Tibial artery (tissue), 4 donors: ENCODE measurements at places on chromosomes 13 and 19.

DNA sequence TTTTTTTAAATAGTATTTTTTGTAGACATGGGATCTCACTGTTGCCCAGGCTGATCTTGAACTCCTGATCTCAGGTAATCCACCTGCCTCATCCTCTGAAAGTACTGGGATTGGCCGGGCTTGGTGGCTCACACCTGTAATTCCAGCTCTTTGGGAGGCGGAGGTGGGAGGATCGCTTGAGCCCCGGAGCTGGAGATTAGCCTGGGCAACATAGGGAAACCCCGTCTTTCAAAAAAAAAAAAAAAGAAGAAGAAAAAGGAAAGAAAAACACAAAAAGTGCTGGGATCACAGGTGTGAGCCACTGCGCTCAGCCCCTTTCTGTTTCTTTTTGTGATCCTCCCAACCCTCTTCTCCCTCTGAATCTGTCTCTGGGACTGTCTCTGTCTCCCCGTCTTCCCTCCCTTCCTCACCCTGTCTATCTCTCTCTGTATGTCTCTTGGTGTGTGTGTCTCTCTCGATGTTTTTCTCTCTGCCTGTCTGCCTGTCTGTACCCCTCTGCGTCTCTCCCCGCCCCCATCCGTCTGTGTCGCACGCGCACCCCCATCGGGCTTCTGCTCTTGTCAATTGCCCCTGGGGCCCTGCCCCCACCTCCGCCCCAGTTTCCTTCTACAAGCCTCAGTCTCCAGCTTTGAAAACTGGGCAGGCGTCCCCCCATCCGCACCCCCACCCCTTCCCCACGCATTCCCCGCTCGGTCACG, 540 bp upstream of the ZFP36 start:
- DNase-seq = peak; percentile 88

GRCh38 chr19:41367848-41368301, 3.9 kb upstream of the B9D2 start:
- no peak for DNase-seq

- DNase-seq = no peak
Measured at GRCh38 chr19:3655402-3656072, 28.9 kb upstream of the CACTIN start.

DNA sequence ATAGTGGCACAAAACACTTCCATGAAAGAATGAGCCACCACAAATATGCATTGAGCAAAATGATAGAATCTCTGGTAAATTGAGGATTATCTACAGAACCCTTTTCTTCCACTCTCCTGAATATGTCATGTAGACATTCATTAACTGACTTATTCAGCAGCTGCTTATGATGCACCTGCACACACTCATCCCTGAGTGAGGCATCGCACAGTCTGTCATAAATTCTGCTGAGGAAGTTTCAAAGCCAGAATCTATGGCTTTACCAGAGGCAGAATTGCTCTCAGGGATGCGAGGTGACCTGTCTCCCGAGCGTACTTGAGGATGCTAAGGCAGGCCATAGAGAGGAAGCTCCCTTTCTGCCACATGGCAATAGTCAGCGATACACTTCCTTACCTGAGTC, 1090.2 kb downstream of the UQCRFS1 start:
- DNase-seq = no peak

GRCh38 chr19:38149661-38150061, 74.4 kb downstream of the DPF1 start:
- DNase-seq = no peak

- DNase-seq = no peak
Measured at GRCh38 chr13:18998389-18998788, 183.2 kb downstream of the TUBA3C start.

- no peak for DNase-seq
Measured at GRCh38 chr13:25939961-25940687, 111.7 kb downstream of the SHISA2 start.

DNA sequence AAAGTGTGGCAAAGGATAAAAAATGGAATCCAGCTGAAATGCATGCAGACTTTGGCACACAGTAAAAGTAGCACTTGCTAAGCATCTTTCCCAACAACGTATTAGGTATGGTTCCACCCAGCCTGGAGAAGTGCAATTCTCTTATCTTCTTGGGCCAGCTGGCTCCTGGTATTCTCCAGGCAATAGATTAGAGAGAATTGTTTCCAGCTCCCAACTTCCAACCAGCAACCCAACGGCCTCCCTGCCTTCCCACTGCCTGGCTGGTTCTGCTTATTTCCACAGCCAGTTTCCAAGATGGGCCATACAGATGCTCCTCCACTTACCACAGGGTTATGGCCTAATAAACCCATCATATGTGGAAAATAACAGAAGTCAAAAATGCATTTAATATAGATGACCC, 133.4 kb downstream of the OXGR1 start:
- no peak for DNase-seq

GRCh38 chr13:67221630-67222226, 8.4 kb downstream of the PCDH9 start:
- DNase-seq = no peak

- no peak for DNase-seq
Measured at GRCh38 chr13:108950333-108951010, 321.1 kb downstream of the MYO16 start.

DNA sequence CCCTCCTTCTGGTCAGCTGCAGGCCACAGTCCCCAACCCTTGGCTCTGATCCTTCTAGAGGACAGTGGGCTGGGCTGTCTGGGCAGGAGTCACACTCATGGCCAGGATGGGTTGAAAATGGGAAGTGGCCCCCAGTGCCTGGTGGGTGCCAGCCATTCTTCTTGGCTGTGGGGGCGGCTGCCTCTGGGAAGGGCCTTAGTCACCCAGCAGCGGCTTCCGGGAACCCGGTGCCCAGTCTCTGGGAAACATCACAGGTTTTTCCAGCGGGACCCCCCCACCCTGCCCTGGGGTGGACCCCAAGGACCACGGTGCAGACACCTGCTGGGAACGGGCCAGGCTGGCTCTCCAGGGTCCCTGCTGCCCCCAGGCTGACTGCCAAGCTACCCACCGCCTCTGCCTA, 27.3 kb upstream of the SLC7A10 start:
- DNase-seq = no peak

GRCh38 chr19:32902448-32902847, 32.9 kb upstream of the SLC7A9 start:
- DNase-seq = no peak

GRCh38 chr13:46982856-46983582, 86.2 kb upstream of the HTR2A start:
- no peak for DNase-seq

DNA sequence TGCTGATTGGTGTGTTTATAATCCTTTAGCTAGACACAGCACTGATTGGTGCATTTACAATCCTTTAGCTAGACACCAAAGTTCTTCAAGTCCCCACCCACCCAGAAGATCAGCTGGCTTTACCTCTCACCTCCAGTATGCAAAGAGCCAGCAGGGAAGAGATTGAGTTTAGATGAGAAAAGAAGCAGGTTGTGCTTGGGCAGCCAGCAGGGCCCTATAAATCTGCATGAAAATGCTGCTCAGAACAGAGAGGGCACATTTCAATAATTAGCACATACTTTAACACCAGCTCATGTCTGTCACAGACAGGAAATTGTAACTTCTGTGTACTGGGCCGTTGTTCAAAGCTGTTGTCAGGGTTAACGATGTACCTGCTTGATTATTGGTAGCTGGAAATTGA, 1204.3 kb downstream of the UQCRFS1 start:
- DNase-seq = no peak

DNA sequence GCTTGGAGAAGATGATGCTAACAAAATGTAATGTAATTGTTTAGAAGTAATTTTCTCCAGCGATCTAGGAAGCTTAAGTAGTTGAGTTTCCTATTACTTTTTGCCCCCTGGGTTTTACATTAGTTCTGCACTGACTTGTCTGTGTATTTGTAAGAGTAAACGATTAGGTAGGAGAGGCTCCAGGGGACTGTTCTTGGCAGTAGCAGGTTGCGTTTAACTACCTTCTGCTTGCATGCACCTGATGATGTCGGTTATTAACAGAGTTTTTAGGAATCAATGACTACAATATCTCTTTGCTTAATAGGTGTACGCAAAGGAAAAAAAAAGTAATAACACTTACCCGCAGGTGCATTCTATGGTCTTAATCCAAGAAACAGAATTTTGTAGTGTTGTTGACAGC, 18.3 kb upstream of the UGGT2 start:
- DNase-seq = no peak

- no peak for DNase-seq
Measured at GRCh38 chr19:52722062-52723003, 12.5 kb downstream of the ZNF611 start.

DNA sequence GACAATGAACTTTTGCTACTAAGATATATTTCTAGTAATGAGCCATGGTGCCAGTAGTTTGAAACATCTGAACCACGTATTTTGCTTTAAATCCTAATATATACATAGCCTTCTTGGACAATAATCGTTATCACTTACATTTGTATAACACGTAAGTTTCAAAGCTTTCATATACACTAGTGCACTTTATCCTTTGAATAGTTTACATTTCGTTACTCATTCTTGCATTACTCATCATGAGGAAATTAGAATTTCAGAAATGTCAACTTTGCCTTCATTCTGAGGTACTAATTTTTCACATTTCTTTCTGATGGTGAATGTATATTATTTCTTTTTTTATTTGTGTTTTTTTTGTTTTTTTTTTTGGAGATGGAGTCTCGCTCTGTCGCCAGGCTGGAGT, 5.8 kb downstream of the KBTBD7 start:
- no peak for DNase-seq

DNA sequence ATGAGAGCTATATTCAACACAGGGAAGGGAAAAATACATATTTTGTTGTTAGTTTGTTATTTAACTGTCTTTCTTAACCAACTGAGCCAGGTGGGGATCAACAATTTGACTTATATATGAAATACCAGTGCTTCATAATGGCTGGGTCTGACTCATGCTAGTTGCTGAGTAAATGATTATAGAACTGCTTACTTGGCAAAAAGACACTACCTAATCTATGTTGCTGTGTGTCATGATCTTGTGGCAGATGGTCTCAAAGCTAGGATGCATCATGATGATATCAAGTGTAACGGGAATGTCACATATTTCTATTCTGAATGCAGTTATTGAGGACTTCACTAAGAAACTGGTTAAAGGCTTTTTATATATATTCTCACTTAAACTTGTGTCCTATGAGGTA, 727.4 kb upstream of the SLITRK1 start:
- DNase-seq = no peak

- no peak for DNase-seq
Measured at GRCh38 chr19:19064811-19065745, 1.3 kb downstream of the SLC25A42 start.

- DNase-seq = peak; percentile 51
Measured at GRCh38 chr13:113804017-113804702, 45.1 kb downstream of the TMEM255B start.

DNA sequence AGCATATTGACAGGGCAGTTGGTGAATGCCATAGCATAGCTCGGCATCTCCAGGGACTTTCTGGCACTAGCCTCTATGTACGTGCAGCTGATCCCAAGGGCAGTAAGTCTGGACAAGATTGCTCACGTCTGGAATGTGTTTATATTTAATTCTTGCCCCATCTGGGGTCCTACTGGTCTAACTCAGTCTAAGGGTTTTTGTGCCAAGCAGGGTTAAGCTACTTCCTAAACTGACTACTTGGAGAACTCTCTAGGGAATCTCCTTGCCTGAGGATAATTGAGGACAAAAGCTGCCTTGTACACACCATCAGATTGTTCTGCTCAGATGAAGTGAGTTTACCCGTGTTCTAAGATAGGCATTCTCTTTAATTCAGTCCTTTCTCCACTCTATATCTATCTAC, 358.1 kb downstream of the MYO16 start:
- no peak for DNase-seq

DNA sequence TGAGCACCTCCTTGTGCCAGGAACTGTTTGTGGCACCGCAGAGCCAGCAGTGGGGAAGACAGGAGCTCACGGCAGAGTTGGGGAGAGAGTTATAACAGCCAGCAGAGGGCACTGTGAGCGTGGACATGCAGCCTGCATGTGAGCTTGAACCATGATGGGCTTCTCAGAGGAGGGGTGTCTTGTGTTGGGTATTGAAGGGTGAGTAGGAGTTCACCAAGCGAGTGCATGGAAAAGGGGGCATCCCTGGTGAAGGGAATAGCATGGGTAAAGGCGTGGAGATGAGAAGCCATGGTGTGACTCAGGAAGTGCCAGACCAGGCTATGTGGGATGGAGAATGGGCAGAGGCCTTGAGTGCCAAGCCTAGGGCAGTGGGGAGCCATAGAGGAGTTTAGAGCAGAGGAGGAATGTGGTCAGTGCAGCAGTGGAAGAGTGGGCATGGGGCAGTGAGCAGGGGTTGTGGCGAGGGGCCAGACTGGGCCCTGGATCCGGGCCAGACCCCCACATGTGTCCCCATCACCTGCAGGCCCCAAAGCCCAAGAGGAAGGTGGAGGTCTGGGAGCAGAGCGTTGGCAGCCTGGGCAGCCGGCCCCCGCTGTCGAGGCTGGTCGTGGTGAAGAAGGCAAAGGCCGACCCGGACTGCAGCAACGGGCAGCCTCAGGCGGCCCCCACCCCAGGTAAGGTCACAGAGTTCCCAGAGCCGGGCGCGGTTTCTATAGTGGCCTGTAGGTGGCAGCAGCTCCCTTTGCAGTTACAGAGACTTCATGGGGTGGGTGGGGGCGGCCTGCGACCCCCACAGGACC, 11.8 kb upstream of the SHD start:
- DNase-seq = peak; percentile 34

DNA sequence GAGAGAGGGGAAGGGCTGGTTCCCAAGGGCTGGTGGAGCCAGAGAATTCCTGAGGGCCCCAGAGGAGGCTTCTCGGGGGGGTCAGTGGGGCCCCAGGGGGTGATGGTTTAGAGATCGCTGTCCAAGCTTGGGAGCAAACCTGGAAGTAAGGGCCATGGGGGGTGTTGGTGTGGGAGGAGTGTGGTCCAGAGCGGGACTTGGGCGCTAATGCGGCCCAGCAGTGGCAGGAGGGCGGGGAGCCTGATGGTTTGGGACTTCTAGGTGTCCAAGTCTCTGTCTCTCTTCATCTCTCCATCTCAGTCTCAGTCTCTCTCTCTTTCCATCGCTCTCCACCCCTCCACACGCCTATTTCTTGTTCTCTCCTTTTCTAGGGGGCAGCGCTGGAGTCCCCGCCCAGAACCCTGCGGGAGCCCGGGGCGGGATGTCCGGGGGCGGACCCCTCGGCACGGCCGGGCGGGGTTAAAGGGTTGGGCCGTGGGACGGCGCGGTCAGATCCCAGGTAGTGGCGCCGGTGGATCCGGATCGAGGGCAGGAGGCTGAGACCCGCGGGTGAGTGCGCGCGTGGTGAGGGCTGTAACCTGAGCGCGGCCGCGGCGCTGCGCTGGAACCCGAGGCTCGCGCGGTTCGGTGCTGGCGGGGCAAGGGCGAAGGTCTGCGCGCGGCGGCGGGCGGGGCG, at the start of gene CYP4F22:
Gene CYP4F22 (plus strand): TSS at position 491 of the 676 bp plus-strand sequence. CDS start 16,812 bp downstream, outside the sequence.
- DNase-seq = no peak

GRCh38 chr19:51507640-51508058, 6.0 kb upstream of the SIGLEC12 start:
- DNase-seq = no peak

GRCh38 chr19:1249298-1249989, 1.1 kb downstream of the MIDN start:
- peak; percentile 98 for DNase-seq

GRCh38 chr19:17235971-17236777, 9.5 kb downstream of the NR2F6 start:
- DNase-seq = no peak
